ENCODE measurements at places on chromosomes 11 and 22. TPM values are rescaled to one million over a fixed set of nuclear protein-coding genes. Genes with fewer than 3 reads are reported as not detected.

C11orf42 gene
- not detected for total RNA-seq

CDKN1C gene
- total RNA-seq = 34.5 TPM

DMC1 gene
- total RNA-seq = 4.1 TPM

GRCh38 chr11:118705111-118705741 lies 25.8 kb upstream of the TREH start:
- DNase-seq = no peak

GRCh38 chr11:19080579-19080993 lies 20.1 kb upstream of the MRGPRX2 start:
- DNase-seq = no peak

DNA sequence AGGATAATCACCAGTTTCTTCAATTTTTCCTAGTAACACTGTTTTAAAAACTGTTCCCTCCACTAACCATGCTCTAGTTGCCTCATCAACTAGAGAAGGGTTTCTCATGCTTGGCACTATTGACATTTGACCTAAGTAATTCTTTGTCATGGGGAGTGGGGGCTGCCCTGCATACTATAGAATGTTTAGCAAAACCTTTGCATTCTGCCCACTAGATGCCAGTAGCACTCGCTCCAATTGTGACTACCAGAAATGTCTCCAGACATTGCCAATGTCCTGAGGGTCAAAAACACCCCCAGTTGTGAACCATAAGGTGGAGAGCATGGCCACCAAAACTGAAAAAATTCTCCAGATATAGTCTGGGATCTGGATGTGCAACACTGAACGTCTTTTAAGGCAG lies 27.6 kb upstream of the BMAL1 start:
- no peak for DNase-seq

DNA sequence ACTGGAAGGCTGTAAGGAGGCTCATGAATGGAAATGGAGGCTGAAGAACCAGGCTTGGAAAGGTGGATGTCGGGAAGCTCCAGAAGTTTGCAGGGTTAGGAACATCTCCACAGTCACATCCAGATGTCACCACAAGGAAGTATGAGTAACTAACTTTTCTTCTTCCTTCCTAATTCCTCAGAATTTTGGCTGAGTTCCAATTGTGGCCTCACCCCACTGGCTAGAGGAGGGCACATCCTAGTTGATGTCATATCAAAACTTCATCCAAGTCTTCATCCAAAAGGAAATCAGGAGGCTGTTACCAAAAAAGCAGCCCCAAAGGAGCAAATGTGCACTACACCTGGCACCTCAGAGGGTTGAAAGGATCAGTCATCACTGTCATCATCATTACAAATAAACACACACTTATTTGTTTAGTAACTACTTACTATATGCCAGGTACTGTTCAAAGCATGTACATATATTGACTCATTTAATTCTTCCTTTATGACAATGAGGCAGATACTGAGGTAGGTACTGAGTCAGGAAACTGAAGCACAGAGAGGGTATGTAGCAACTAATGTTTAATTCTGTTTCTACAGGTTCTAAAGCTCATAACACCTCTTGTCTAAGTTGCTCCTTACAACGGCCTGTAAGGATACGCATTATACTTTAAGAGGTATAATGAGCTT lies 7.3 kb upstream of the PTPN5 start:
- DNase-seq = no peak

DNA sequence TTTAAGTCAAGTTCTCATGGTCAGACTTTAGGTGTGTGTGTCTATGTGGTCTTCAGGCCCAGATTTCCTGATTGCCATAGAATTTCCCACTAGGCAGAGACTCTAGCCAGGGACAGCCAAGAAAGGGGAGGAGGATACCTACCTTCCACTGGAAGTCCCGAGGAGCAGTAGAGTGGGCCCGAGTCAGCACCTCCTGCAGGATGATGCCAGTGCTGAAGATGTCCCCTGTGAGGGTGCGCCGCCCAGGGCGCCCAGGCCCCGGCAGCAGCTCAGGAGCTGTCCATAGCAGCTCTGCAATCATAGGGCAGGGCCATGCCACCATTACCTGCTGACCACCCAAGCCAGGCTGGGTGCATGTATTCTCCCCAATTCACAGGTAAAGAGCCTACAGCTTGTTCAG lies 41.6 kb upstream of the LRRC32 start:
- no peak for DNase-seq

DNA sequence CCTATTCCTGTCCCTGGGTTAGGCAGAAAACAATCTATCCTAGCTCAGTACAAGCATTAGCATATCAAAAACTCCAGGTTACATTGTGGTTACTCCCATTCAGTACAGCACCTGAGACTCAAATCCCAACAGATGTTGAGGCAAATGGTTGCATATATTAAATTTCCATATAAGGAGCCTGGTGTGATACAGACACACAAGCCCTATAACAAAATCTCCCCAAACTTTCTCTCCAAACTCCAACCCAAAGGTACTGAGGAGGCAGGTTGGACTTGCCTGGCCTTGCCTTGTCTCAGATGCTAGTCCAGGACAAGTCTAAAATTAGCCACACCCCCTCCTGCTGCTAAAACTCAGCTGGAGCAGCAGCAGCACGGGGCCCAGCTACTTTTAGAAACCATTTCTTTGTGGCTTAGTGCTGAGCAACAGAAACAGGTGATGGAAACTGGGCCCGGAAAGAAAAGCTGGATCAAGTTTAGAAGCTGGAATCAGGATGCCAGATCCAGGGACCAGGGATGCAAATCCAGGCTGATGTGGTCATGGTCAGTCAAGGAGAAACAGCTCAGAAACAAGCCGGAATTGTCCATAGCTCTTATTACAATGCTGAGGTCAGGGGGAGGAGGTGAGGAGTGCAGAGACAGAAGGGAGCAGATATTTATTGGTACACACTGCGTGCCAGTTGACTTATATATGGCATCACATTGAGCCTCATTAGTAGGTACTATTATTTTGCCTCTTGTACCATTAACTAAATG lies 73.7 kb upstream of the AMOTL1 start:
- DNase-seq = no peak

DNA sequence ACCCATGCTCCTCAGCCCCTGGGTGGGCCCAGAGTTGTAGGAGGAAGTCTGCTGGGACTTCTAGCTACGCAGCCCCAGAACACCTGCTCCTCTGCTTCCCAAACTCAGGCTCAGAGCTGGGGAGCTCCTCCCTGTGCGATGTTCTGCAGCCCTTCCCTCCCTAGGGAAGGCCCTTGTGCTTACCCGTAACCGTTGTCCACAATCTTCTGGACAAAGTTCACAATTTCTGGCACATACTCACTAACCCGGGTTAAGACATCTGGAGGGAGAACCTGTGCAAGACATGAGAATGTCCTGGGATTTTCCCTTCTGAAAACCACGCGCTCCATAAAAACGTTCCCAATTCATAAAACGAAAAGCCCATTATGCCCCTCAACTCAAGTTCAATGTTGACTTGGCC lies 28.4 kb downstream of the CARS1 start:
- DNase-seq = no peak

DNA sequence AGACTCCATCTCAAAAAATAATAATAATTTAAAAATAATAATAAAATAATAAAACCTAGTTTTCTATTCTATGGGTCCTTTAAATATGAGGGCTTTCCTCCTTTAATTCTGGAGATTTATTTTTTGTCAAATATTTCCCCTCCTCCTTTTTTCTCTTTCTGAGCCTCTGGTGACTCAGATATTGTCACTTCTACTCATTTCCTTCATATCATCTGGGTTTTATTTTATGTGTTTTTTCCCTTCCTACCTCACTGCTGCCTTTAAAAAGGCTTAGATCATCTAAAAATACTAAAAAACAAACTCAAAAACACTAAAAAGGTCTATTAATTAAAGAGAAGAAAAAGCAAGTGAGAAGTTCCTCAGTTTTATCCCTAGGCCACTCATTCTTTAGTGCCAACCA lies 138.9 kb downstream of the SPON1 start:
- DNase-seq = no peak

DNA sequence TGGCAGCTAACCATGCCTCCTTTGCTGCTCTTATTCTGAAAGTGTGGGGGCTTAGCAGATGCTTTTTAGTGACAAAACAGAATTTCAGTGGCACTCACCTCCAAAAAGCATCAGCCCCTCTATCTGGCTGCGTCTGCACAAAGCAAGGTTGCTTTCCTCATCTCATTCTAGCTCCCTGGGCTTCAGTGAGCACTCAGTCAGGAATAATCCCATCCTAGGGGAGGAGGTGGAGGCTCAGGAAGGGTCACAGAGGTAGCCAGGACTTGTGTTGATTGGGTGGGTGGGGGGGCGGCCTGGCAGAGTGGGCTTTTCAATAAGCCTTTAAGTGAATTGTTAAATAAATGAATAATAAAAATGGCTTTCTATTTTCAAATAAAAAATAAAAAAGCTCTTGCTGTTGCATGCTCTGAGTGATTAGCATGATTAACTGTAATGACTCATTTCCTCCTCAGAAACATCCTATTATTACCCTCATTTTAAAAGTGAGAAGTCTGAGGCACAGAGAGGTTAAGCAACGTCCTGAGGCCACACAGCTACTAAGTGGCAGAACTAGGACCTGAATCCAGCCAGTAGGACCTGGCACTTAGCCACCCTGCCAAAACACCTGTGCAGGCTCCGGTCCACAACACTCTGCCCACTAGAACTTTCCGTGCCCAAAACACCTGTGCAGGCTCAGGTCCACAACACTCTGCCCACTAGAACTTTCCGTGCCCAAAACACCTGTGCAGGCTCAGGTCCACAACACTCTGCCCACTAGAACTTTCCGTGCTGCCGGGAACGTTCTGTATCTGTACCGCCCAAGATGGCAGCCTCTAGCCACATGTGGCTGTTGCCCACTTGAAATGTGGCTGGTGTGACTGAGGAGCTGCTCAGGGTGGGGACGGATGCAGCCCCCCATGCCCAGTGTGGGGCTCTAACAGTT lies 5.5 kb downstream of the B3GAT1 start:
- DNase-seq = no peak

DNA sequence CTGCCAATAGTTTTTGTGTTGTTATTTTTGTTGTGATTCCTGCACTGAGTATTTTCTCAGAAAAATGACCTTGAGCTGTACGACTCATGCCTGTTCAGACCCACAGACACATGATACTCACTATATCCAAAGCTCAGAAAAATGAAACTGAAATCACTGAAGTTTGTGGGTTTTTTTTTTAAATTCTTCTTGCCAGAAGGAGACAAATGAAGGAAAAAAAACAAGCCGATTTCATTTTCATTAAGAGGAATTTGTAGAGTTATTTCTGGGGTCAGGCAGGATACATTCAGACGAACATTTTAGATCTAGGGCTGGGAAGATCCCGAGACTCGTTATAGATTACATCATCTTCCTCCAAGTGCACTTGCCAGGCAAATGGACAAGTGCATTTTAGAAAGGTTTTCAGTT lies 60.4 kb downstream of the BMAL1 start:
- DNase-seq = no peak

DNA sequence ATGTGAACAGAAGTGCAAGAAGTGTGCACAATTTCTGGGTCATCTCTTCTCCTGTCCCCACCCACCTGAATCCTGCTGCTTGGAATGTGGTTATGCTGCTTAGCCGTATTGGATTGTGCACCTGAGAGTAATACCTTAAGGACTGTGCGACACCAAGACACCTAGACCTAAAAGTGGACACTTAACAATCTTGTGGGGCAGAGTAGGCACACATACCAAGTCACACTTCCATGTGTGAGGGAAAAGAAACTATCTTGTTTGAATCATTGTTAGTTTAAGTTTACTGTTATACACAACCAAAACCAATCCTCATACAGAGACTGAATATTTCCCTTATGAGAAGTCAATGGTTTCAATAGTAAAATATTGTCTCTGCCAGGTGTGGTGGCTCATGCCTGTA lies 93.7 kb downstream of the CCDC83 start:
- no peak for DNase-seq

DNA sequence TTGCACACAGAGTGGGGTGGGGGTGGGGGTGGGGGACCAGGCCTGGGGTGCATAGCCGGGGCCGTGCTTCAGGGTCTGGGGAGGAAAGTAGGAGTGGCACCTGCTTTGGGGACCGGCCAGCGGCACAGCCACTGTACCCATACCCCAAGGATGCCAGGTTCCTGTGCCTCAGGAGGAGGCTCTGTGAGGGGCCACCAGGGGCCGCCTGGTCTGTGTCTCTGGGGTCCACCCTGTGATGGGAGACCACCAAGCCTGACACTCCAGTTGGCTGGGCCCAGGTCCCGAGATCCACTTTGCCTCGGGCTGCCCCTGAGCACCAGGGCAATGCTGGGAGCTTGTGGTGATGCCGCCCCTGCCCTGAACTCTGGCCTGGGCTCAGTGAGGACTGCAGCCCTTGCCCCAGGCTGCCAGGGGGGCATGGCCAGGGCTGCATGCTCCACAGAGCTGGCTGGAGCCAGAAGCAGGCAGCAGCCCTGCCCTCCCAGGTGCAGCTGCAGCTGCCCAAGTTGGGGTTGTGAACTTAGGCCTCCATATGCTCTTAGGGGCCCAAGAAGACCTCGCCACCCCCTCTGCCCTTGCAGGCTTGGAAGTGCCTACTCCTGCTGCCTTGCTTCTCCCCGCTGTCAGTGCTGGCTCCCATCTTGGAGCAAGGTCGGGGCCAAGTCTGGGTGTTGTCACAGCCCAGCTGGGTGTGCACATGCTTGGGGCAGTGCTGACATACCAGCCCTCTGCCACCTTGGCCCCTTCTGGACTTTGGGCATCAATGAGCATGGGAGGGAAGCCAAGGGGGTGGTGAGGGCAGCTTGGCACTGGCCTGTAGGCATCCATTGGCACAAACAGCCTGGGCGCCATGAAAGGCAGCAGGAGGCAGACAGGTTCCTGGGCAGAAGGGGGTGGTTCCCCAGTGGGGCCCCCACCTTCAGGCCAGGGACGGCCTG lies 123.3 kb upstream of the THY1 start:
- no peak for DNase-seq

DNA sequence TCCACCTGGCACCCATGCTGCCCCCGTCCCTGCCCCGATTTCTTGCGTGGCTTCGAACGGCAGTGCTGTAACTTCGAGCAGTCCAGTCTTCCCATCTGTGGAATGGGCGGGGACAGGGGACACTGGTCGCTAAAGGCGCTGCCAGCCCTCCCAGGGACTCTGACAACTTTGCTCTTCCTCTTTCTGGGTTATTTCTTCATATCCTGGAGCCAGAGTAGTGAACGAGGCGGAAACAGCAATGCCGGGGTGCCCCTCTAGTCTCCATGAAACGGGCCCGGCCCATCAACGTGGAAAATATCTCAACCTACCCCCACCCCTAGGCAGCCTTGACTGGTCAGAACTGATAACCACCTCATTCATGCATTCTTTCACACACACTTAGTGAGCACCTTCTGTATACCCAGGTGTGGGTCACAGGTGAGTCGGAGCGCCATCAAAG lies 42.8 kb downstream of the TRIOBP start:
- no peak for DNase-seq

DNA sequence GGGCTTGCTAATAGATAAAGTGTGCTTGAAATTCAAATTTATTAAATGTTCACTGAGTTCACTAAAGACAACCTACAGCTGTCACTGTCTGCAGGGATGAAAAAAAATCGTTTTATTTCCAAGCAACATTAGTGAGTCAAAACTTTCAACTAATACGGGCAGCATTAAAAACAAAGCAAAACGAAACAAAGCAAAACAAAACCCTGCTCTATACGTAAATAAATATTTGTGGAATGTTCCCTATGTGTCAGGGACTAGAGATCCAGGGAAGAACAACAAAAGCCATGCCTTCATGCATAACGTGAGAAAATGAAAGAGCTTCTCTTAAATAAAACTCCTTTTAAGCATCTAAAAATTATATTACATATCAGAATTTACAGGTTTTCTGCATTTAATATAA lies 553 bp downstream of the NAALAD2 start:
- no peak for DNase-seq

Data from occipital lobe (tissue), 3 donors.